ENCODE measurements at places on chromosomes 5 and 9.

DNA sequence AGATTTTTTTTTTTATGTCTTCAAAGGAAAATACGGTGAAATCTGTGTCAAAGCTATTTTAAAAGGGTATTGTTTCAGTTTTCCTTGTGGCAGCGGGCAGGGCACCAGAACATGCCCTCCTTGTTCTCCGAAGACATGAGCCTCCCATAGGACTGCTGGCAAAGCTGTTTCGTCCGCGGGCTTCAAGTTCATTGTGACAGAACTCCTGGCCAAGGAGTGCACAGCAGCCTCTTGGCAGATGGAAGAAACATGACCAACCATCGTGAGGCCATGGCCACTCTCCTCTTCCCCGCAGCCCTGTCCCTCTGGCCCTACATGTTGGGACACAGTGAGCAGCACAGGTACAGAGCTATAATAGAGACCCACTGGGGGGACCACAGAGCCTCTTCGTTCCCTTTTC is 99.5 kb downstream of the AOPEP start:
- H3K36me3 ChIP-seq = no peaks in the 10 kb centered on the region
- no peak for DNase-seq
- no peak overlapping the region for H3K4me3 ChIP-seq
- H3K4me1 ChIP-seq = peaks cover 7% of the 10 kb centered on the region
- no peak overlapping the region for H3K27ac ChIP-seq

GRCh38 chr9:98399950-98400683 is 144.7 kb upstream of the TBC1D2 start:
- no peaks in the 10 kb centered on the region for H3K4me1 ChIP-seq
- H3K27ac ChIP-seq = no peak overlapping the region
- no peak overlapping the region for H3K4me3 ChIP-seq
- no peaks in the 10 kb centered on the region for H3K36me3 ChIP-seq
- DNase-seq = no peak
- H3K27me3 ChIP-seq = no peaks in the 10 kb centered on the region

DNA sequence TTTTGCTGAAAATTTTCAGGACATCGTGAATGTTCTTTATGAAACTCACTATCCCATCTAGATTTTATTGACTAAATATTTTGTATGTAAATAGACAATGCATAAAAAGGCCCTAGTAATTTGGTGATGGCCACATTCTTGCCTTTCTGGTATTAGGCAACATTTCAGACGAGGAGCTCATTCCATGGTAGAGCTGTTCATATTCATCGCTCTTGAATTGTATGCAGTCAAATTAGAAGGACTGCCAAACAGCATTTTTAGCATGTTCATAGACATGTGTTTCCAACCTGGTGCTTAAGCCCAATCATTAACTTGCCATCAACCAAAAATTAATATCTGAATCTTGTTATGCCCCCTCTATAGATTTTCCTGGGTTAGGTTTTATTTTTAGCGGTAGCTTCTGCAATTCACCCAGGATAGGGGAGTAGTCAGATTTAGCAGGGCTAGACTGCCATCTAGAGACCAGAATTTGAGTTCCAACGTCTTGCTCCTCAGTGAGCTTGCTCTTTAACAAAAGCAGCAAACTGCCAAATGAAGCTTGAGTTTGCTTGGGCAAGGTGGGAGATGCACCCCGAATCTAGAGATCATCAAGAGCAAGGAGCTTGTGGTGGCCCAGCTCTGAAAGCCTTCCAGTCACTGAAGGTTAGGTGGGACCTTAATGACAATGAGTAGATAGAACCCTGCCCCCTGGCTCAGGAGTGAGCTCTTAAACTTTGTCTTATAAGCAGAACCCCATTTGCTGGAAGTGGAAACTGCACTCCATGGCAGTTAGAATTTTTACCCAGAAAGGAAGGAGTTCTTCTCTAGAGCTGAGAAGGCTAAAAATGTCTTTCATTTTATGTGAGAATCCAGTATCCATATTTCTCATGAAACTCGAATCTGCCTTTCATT is 456.2 kb downstream of the RASEF start:
- no peaks in the 10 kb centered on the region for H3K27me3 ChIP-seq
- peak; percentile 71 for DNase-seq
- peaks cover 39% of the 10 kb centered on the region for H3K4me1 ChIP-seq
- peak overlapping the region; percentile 65 for H3K27ac ChIP-seq

GRCh38 chr5:111952555-111952954 is 195.6 kb upstream of the NREP start:
- H3K27me3 ChIP-seq = no peaks in the 10 kb centered on the region
- no peak for DNase-seq
- no peaks in the 10 kb centered on the region for H3K36me3 ChIP-seq
- H3K27ac ChIP-seq = no peak overlapping the region
- no peaks in the 10 kb centered on the region for H3K4me1 ChIP-seq

GRCh38 chr9:133103183-133103986 is 17.7 kb downstream of the RALGDS start:
- DNase-seq = peak; percentile 79
- H3K4me1 ChIP-seq = peaks cover 4% of the 10 kb centered on the region
- no peaks in the 10 kb centered on the region for H3K27me3 ChIP-seq
- no peak overlapping the region for H3K27ac ChIP-seq
- no peak overlapping the region for H3K4me3 ChIP-seq

- DNase-seq = no peak
- H3K4me3 ChIP-seq = no peak overlapping the region
- no peaks in the 10 kb centered on the region for H3K36me3 ChIP-seq
- no peaks in the 10 kb centered on the region for H3K27me3 ChIP-seq
Observed at GRCh38 chr9:81191222-81191621, 498.1 kb downstream of the TLE1 start.

- no peak for DNase-seq
- no peaks in the 10 kb centered on the region for H3K4me1 ChIP-seq
- no peaks in the 10 kb centered on the region for H3K36me3 ChIP-seq
- no peaks in the 10 kb centered on the region for H3K27me3 ChIP-seq
Observed at GRCh38 chr9:71271602-71272001, 150.2 kb upstream of the TRPM3 start.

DNA sequence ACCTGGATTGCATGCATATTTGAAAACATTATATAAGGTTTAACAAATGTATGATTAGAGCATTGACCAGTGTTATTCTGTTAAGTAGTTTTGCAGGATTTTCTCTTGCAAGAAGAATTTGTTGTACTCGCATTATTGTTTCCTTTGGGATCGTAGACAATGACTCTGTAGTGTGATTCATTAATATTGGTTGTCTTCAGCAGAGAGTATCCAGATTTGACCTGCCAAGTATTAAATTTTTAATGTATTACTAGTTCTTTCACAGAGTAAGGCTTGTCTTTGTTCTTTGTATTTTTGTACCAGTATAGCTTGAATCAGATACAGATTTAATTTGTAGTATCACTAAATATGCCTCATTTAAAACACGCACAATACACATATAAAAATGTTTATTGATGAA is 155.0 kb downstream of the PBX3 start:
- no peak overlapping the region for H3K27ac ChIP-seq
- no peaks in the 10 kb centered on the region for H3K4me1 ChIP-seq
- no peaks in the 10 kb centered on the region for H3K27me3 ChIP-seq
- no peak for DNase-seq
- H3K36me3 ChIP-seq = no peaks in the 10 kb centered on the region

- no peaks in the 10 kb centered on the region for H3K36me3 ChIP-seq
- no peaks in the 10 kb centered on the region for H3K4me1 ChIP-seq
- H3K4me3 ChIP-seq = no peak overlapping the region
- no peaks in the 10 kb centered on the region for H3K27me3 ChIP-seq
- no peak overlapping the region for H3K27ac ChIP-seq
- no peak for DNase-seq
Observed at GRCh38 chr5:683551-684481, 9.3 kb downstream of the TPPP start.

GRCh38 chr5:177350776-177351391 is 584 bp downstream of the LMAN2 start:
- H3K4me3 ChIP-seq = peak overlapping the region; percentile 77
- H3K36me3 ChIP-seq = no peaks in the 10 kb centered on the region
- no peaks in the 10 kb centered on the region for H3K27me3 ChIP-seq
- no peak for DNase-seq
- H3K27ac ChIP-seq = peak overlapping the region; percentile 83
- H3K4me1 ChIP-seq = peaks cover 51% of the 10 kb centered on the region

DNA sequence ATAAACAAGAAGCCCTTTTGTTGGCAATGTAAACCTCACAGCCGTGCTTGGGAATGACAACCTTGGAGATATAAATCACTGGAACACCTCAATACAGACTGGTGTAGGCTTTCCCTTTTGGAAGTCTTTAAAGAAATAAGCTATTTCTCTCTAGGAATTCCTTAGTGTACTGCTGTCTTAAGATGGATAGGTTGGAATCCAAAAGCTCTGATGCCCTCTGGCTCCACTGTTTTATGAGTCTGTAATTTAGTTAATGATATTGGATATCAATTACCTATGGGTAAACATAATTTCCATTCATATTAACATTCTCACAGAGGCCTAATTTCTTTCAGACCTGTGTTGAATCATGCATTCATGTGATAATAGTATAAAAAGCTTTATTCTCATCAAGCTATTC is 435.9 kb upstream of the MPDZ start:
- no peak overlapping the region for H3K4me3 ChIP-seq
- no peaks in the 10 kb centered on the region for H3K27me3 ChIP-seq
- no peaks in the 10 kb centered on the region for H3K36me3 ChIP-seq
- no peak overlapping the region for H3K27ac ChIP-seq
- no peaks in the 10 kb centered on the region for H3K4me1 ChIP-seq
- no peak for DNase-seq

DNA sequence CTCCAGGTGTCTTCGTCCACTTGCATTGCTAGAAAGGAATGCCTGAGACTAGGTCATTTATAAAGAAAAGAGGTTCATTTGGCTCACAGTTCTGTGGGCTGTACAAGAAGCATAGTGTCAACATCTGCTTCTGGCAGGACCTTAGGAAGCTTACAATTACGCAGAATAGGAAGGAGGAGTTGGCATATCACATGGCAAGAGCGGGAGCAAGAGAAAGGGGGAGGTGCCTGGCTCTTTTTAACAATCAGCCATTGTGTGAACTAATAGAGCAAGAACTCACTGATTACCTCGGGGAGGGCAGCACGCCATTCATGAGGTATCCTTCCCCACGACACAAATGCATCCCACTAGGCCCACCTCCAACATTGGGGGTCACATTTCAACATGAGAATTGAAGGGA is 134.4 kb upstream of the EFNA5 start:
- no peaks in the 10 kb centered on the region for H3K27me3 ChIP-seq
- no peak overlapping the region for H3K27ac ChIP-seq
- H3K4me1 ChIP-seq = no peaks in the 10 kb centered on the region
- no peak for DNase-seq
- H3K4me3 ChIP-seq = no peak overlapping the region
- H3K36me3 ChIP-seq = no peaks in the 10 kb centered on the region

- no peak within 1 kb of the TSS for H3K4me3 ChIP-seq
- H3K27ac ChIP-seq = peak within 1 kb of the TSS; percentile 89
- peaks cover 65% of the 10 kb centered on the region for H3K4me1 ChIP-seq
- no peaks in the 10 kb centered on the region for H3K36me3 ChIP-seq
- H3K27me3 ChIP-seq = no peaks in the 10 kb centered on the region
Observed at GRCh38 chr9:137222190-137223077, at the start of gene RNF208. Gene RNF208 (minus strand): TSS chr9:137222240. CDS start chr9:137221212, 1,028 bp downstream.

GRCh38 chr5:77839691-77840090 is 63.6 kb upstream of the TBCA start:
- peaks cover 2% of the 10 kb centered on the region for H3K27me3 ChIP-seq
- H3K4me3 ChIP-seq = no peak overlapping the region

DNA sequence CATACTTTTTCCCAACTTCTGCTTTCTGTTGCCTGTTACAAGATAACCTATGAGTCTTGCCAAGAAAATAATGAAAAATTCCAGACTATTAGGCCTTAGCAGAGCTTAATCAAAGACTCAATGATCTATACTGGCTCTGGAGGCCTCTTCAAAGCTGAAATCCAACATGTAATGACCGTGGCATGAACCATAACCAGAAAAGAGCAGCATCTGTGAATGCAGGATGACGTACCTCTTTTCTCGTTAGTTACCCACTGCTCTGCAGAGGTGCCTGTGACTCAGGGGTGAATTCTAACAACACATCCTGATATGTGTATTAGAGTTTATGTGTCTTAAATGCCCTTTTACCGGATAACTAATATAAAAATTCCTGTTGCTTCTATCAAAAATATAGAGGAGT is 645.4 kb downstream of the PRELID2 start:
- DNase-seq = no peak
- H3K4me1 ChIP-seq = no peaks in the 10 kb centered on the region
- H3K27ac ChIP-seq = no peak overlapping the region
- H3K27me3 ChIP-seq = no peaks in the 10 kb centered on the region
- H3K4me3 ChIP-seq = no peak overlapping the region

- H3K4me1 ChIP-seq = peaks cover 27% of the 10 kb centered on the region
- no peaks in the 10 kb centered on the region for H3K36me3 ChIP-seq
- no peak for DNase-seq
- H3K4me3 ChIP-seq = no peak overlapping the region
- H3K27ac ChIP-seq = no peak overlapping the region
Observed at GRCh38 chr9:92289708-92290390, 3.6 kb downstream of the IARS1 start.

- no peak for DNase-seq
- H3K4me1 ChIP-seq = peaks cover 22% of the 10 kb centered on the region
- H3K27ac ChIP-seq = no peak overlapping the region
- no peaks in the 10 kb centered on the region for H3K36me3 ChIP-seq
- H3K4me3 ChIP-seq = no peak overlapping the region
- H3K27me3 ChIP-seq = no peaks in the 10 kb centered on the region
Observed at GRCh38 chr9:98931600-98932389, 11.9 kb upstream of the COL15A1 start.

- no peaks in the 10 kb centered on the region for H3K27me3 ChIP-seq
- DNase-seq = no peak
- no peak overlapping the region for H3K27ac ChIP-seq
- no peak overlapping the region for H3K4me3 ChIP-seq
- no peaks in the 10 kb centered on the region for H3K4me1 ChIP-seq
Observed at GRCh38 chr5:33816791-33817190, 75.0 kb downstream of the ADAMTS12 start.

GRCh38 chr5:75620184-75620959 is 9.1 kb downstream of the ANKDD1B start:
- no peak for DNase-seq
- no peaks in the 10 kb centered on the region for H3K36me3 ChIP-seq
- no peak overlapping the region for H3K27ac ChIP-seq
- no peak overlapping the region for H3K4me3 ChIP-seq

- no peaks in the 10 kb centered on the region for H3K36me3 ChIP-seq
- H3K27ac ChIP-seq = no peak overlapping the region
- no peaks in the 10 kb centered on the region for H3K4me1 ChIP-seq
- H3K27me3 ChIP-seq = no peaks in the 10 kb centered on the region
- no peak overlapping the region for H3K4me3 ChIP-seq
Observed at GRCh38 chr9:137982200-137982599, 104.6 kb downstream of the CACNA1B start.

- no peaks in the 10 kb centered on the region for H3K27me3 ChIP-seq
- H3K36me3 ChIP-seq = no peaks in the 10 kb centered on the region
- no peak for DNase-seq
- no peak overlapping the region for H3K27ac ChIP-seq
Observed at GRCh38 chr9:69975681-69976080, 68.0 kb upstream of the MAMDC2 start.

Data from body of pancreas (tissue), 4 donors.